ENCODE measurements at places on chromosomes 7 and 10.

DNA sequence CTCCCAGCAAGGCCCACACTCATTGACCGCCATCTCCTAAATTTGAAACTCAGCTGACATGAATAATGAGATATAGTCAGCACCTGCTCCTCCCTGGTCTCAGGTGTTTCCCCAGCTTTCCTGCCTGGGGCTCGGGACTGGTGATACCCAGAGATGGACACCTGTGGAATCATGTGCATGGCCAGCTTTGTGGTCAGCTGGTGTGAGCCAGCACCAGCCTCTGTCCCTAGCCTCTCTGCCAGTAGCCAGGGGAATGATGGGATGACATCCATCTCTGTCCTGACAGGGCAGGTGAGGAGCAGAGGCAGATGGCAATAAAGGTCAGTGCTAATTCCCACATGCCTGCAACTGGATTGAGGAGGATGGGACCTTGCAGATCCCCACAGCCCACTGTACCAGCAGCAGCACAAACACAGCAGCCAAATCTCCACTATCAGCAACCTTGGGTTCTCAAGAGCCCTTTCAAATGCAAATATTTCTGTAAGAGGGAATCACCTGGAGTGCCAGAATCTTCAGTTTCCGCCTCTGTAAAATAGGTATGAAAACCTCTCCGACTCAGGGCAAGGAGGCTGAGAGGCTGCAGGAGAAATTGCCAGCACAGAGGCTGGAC is 329.2 kb upstream of the ZMIZ1 start:
- DNase-seq = no peak

DNA sequence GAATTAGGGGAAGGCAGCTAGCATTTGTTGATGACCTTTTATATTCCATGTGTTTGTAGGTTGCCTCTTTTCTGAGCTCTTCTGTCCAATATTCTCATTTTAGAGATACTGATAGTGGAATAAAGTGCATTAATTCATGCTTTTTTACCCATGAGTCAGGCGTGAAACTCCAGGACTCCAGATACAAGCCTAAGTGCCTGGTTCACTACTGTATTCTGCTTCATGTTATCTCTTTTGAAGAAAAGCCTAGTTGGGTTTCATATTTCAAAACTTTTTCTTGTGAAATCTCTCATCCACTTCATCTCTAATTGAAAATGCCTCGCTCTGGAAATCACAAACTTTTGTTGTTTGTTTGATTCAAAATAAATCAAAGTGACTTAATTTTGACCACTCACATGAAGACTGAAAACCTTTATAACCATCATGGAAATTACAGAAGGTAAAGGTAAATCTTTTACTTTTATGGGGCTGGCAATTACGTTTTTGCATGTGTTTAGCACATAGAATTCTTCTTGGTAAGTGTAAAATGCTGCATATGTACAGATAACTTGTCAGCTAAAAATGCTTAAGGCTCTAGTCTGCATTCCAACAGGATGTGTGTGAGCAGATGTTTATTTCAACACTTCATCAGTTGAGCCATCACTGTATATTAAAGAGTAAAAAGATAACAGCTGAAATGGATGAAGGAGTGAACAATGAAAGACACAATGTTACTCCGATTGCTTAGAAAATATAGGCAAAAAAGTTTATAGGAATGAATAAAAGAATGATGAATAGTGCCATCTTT is 961.8 kb upstream of the CELF2 start:
- no peak for DNase-seq

- no peak for DNase-seq
These were observed 16.2 kb downstream of the PNLIPRP2 start for GRCh38 chr10:116636976-116637375.

DNA sequence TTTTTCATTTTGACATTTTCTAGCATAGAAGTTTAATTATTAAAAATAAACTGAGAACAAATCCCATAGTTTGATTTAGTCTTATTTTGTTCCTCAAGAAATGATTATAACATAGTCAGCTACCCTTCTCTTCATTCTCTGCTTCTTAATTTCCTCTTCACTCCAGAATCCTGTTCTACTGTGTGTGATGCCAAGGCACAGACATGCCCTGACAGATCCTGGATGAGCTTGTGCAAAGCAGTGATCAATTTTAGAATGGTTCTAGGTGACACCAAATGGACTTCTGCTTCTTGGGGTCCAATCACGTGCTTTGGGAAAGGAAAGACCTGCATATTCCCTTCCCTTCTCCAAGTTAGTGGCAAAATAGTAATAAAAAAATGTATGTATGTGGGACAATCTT is 665.6 kb downstream of the MAGI2 start:
- no peak for DNase-seq

GRCh38 chr7:141872931-141873330 is 31.6 kb upstream of the PRSS37 start:
- DNase-seq = no peak

DNA sequence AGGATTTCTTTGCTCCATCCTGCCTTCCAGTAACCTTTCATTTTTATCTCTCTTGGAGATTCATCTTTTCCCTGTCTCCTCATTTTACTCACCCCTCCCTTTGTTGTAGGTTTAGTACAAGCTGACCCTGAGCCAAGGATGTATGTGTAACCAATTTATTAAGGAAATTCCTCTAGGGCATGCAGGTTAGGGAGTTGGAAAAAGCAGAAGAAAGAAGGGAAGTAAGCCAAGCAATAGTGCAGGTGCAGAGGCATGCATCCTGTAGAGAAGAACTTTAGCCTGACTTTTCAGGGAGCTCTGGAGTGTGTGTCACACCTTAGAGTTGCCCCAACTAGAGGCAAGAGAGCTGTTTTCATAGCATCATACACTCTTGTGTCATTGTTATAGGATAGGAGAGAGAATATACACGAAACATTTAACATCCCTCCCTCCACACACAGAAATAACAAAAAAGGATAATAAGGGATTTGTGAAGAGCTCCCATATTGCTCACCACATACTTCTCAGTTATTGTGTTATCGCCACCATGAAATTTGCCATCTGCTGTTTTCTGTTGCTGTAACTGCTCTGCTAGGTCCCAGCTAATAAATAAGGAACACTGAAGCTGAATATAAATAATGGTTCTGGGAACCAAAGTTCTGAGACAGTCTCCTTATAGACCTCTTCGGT is 21.8 kb upstream of the SEMA3C start:
- DNase-seq = no peak

- DNase-seq = no peak
These were observed 5.2 kb downstream of the PDLIM1 start for GRCh38 chr10:95285556-95285955.

DNA sequence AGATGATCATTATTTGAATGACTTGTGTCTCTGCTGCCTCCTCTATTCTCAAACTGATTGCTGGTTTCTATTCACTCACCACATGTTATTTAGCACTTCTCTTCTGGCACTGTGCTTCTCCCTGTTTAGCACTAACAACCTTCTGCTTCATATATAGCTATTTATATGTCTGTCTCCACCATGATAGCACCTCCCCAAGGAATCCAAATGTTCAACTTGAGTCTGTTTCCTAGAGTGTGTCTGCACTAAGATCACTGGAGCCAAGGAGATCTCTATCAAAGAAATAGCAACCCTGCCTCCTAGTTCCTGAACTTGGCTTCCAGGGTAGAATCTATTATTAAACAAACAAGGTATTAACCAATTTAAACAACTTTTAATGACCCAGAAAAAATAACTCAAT is 104.5 kb downstream of the CYP26A1 start:
- no peak for DNase-seq
